ENCODE measurements at places on chromosomes 3 and 15. TPM values are rescaled to one million over a fixed set of nuclear protein-coding genes. Genes with fewer than 3 reads are reported as not detected.

ADPGK gene
- polyA plus RNA-seq = 47.7 TPM

USP50 gene
- polyA plus RNA-seq = 0.13 TPM

CIB2 gene
- polyA plus RNA-seq = 151 TPM

MESP2 gene
- polyA plus RNA-seq = 0.30 TPM
